ENCODE measurements at places on chromosomes 5 and 9.
A peak's percentile ranks its signal among the peaks of the same experiment; 100 is the strongest.

DNA sequence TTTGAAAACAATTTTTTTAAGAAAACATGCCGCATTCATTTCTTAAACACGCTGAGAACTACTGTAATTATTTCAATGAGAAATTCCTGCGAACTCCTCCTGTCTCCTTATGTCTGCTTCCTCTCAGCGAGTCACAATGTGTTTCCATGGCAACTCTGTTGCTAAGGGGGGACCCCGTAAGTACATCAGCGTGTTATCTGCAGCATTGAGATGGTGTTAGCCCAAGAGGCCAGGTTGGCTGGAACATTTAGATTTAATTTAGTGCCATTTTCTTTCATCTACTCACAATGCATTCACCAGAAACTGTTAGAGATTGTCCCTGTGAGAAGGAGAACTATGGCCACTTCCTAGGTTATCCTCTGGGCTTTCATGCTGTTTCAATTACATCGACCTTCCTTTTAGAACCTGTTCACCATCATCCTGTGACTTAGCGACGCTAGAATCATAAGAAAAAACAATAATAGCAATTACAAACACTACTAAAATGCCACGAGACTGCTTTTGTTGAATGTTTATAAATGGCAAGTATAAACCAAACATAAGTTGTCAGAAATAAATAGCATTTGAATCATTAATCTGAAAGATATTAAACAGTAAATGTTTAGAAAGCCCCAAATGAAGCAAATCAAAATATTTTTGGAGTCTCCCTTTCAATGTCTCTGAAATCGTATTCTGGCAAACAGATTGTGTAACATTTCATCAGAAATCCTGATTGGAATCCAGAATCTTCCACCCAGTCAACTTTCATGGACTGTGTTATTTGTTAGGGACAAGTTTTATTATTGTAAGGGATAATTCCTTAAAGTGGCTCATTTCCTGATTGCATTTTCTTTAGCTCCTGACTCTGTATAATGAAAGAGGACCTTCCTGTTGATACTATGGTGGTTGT, 39.7 kb upstream of the SHC3 start:
- no peak for DNase-seq

DNA sequence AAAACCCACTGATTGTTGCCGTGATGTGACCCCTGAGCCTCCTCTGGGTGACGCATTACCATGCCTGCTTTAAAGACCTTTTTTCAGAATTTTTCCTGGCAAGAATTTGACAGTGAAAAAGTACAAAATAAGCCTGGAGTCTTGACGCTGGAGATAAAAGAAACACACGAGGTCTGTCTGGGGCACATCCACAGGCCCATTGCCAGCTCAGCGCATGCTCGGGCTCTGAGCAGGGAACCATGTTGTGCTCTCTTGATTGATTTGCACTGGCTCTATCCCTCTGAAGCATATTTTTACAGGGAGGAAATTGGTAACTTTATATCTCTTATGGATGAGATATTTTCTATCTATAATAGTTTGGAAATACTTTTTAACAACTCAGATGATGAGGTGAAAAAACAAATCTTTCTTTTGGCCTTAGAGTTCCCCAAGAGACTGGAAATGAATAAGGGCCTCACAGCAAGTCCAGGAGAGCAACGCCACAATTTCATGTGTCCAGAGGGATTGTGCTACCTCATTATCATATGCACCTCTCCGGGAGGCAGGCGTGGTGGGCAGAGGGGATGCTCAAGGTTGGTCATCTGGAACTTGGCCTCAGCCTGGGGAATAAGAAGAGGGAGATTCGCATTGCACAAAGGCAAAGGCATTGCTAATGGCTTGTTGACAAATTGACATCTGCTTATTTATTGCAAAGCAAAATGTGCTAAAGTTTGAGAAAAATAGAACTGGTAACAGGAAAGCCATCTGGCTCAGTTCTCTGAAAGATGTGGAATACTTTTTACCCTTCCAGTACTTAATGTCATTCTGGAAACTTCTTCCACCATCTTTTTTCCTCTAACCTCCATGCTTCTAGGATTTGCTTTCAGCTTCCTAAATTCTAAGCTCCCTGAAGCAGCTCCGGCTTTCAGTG, 183.8 kb downstream of the PJA2 start:
- no peak for DNase-seq

DNA sequence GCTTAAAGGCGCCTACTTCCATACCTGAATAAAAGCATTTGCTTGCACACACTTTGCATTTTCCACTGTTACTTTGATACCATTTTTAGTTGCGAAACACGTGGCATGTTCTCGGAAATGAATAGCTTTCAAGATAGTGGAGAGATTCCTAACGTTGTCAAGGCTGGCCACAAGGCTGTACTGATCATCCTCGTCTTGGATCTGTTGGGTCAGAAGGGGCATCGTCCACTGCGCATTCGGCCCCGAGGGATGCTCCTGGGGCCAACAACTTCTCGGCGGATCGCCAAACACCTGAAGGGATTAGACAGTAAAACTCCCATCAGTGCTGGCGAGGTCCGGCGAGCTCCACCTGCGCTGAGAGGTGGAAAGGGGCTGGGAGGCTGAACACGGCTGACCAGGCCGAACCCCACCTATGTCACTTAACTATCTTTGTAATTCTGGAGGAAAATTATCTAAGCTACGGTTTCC, 599 bp downstream of the RAD1 start:
- peak; percentile 73 for DNase-seq

DNA sequence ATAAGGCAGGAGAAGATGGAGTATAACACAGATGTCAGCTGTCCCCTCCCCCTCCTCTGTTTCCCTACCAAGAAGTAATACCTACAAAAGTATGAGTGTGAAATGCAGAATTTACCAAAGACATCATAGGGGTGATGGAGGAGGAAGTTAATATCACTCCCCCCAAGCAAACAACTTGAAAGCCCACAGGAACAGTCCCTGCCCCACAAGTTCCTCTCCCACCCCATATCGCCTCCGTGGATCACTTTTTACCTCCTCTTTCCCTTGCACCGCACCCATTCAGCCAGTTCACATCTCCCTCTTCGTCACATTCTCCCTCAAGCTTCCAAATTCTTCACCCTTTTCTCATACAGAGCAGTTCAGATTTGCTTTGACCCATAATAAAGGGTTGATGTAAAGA, 7.0 kb upstream of the SIL1 start:
- DNase-seq = no peak

DNA sequence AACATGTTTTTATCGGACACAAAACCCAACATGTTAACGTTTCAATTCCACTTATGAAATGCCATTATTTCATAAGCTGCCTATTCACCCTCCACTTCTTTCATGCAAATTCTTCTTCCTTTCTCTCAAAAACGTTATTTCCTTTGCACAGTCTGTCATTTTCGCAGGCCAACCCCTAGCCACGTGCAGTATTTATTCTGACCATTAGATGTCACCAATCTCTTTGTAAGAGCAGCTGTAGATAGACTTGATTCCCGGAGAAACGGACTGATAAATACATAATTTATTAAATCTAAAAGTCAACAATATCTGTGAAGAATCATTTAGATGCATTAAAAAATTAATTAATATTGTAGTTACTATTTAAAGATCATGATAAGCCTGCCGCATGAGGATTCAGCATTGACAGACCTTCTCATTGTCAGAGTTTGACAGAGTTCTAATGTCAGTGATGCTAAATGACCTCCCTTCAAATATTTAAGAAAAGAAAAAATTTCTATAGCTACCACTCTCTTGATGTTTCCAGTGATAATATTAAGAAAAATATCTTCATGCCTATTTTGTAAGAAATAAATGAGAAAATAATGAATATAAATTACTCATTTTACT, 933.6 kb downstream of the CDH12 start:
- DNase-seq = no peak

- DNase-seq = peak; percentile 72
These were observed 40.3 kb upstream of the NAA35 start for GRCh38 chr9:85900504-85901201.

- no peak for DNase-seq
These were observed 7.9 kb upstream of the AMBP start for GRCh38 chr9:114086009-114086408.

DNA sequence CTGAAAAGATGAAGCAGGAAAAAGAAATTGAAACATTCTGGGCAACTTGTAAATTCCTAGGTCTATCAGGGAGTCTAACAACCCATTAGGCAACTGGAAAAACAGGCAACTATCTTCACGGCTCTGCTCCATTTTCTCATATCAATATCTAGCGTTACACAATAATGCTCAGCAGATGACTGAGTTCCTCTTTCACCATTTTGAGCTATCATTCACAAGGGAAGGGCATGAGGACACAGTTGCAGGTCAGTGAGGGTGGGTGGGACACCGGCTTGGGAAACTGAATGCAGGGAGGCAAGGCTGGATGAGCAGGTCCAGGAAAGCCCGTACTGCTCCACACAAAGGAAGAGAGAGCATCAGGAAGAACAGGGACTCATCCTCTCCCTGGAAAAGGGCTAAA, 67.0 kb downstream of the FRMD3 start:
- DNase-seq = no peak

GRCh38 chr5:113321276-113321675, 113.5 kb downstream of the TSSK1B start:
- DNase-seq = no peak

GRCh38 chr5:179187229-179187678, 127.1 kb downstream of the ZNF354C start:
- DNase-seq = no peak

- DNase-seq = no peak
These were observed 199.4 kb upstream of the SLC24A2 start for GRCh38 chr9:19988281-19988680.

GRCh38 chr5:109922381-109922995, 232.8 kb downstream of the MAN2A1 start:
- DNase-seq = no peak

GRCh38 chr9:131886826-131887225, 146.9 kb upstream of the RAPGEF1 start:
- no peak for DNase-seq

GRCh38 chr9:76456202-76456926, 2.6 kb upstream of the GCNT1 start:
- DNase-seq = peak; percentile 76

- no peak for DNase-seq
These were observed 36.4 kb downstream of the GGTA1 start for GRCh38 chr9:121463026-121463807.

DNA sequence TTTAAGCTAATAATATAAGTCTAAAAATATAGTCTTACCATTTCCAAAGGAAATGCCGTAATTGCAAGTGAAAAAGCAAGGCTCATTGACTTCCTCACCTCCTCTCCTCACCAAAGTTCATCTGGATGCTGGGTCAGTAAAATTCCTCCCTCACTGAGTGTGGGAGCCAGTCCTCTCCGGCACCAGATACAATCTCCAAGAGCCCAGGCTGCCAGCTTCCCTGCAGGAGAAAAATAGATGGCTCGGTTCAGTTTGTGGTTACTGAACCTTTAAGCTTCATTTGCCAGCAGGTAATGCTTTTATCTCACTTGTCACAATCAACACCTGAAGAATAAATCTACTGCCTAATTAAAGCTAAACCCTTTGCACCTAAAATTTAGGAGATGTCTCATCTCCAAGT, 115.3 kb upstream of the VLDLR start:
- no peak for DNase-seq

GRCh38 chr5:179872055-179872827, 13.6 kb upstream of the MRNIP start:
- DNase-seq = no peak

GRCh38 chr5:32612134-32612888, 27.0 kb downstream of the SUB1 start:
- no peak for DNase-seq

GRCh38 chr9:78371981-78372380, 75.1 kb downstream of the PSAT1 start:
- DNase-seq = no peak

GRCh38 chr5:140005145-140005591, 37.9 kb downstream of the NRG2 start:
- no peak for DNase-seq

GRCh38 chr5:170296935-170297588, 515 bp downstream of the LCP2 start:
- no peak for DNase-seq

- DNase-seq = peak; percentile 25
These were observed at the start of gene FAXDC2 for GRCh38 chr5:154850255-154851062. TSS of gene FAXDC2 (minus strand) at chr5:154850603. CDS start at chr5:154838178, 12,425 bp downstream.

- no peak for DNase-seq
These were observed 2.5 kb upstream of the NEK6 start for GRCh38 chr9:124255222-124255621.

GRCh38 chr9:88995627-88996026, 4.4 kb downstream of the S1PR3 start:
- DNase-seq = no peak

DNA sequence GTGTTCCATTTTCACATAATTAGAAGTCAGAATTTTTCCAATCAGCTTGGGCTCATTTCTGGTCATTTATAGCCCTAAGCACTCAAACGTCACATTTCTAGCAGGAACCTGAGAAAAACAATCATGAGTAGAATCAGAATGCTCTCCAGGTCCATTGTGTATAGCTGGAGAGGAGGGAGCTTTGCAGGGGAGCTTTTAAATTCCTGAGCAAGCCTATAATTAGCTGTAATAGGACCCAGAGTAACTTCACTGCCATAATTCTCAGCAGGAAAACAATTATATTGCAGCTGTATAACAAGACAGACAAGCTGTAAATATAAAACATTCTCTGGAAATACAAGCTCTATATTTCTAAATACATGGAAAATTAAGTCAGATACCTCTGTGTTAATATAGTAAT, 637.6 kb upstream of the SGCD start:
- no peak for DNase-seq

- no peak for DNase-seq
These were observed 149.1 kb downstream of the GHR start for GRCh38 chr5:42572313-42572712.

DNA sequence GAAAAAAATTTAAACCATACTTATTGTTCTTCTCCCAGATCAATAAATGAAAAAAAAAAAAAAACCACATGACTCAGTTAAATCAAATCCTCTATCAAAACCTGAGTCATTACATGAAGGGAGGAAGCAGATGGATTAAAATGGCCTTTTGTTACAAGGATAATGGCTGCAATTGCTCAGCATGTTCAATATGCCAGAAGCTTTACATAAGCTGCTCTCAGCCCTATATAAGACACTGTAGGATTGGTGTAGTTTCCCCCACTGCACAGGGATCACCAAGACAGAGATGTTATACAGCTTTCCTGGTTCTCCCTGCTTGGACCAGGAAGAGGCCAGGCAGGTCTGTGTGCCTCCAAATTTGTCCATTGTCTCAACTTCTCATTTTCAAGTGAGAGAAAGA, 101.6 kb upstream of the MAP1B start:
- no peak for DNase-seq

- DNase-seq = no peak
These were observed 96.9 kb downstream of the DENND1A start for GRCh38 chr9:123832858-123833650.

- no peak for DNase-seq
These were observed 355.0 kb upstream of the PANK3 start for GRCh38 chr5:168934169-168934568.

DNA sequence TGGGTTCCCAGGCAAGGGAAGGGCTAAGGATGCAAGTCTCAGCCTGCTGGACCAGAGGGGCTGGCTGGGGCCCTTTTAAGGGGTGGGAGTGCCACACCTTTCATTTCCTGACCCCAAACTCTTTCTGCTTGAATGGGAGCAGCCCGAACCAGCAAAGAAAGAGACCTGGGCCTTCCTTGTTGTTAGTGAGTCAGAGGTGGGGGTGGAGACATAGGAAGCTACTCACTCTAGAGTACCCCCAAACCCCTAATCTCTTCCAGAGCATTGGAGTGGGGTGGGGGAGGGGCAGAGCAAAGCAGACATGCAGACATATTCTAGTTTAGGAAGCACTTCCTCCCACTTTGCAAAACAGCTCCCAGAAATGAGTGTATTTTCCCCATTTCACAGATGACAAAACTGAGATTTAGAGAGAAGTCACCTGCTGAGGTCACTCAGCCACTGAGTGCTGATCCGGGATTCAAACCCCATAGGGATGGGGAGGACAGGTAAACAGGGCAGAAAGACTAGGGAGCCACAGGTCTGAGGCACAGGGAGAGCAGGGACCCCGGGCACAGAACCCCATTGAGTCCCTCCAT, 6.0 kb upstream of the AQP3 start:
- DNase-seq = no peak
